ENCODE measurements at places on chromosomes 13 and 19.

DNA sequence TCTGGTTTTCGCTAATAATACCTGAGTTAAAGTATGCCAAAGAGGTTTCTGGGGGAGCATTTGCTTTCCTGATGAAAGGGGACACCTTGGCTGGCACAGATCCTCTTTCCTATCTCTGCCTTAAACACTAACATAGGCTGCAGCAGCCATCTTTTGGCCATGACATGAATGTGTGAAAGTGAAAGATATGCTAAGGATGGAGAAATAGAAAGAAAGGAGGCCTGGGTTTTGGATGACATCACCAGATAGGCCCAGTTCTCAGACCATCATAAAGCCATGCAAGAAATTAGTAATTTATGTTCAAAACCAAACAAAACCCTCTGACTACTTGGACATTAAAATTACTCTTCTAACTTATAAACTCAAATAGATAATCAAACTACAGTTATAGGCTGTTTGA lies 279.7 kb downstream of the COG6 start:
- DNase-seq = no peak

- no peak for DNase-seq
Measured at GRCh38 chr13:98254513-98254912, 77.4 kb upstream of the RNF113B start.

DNA sequence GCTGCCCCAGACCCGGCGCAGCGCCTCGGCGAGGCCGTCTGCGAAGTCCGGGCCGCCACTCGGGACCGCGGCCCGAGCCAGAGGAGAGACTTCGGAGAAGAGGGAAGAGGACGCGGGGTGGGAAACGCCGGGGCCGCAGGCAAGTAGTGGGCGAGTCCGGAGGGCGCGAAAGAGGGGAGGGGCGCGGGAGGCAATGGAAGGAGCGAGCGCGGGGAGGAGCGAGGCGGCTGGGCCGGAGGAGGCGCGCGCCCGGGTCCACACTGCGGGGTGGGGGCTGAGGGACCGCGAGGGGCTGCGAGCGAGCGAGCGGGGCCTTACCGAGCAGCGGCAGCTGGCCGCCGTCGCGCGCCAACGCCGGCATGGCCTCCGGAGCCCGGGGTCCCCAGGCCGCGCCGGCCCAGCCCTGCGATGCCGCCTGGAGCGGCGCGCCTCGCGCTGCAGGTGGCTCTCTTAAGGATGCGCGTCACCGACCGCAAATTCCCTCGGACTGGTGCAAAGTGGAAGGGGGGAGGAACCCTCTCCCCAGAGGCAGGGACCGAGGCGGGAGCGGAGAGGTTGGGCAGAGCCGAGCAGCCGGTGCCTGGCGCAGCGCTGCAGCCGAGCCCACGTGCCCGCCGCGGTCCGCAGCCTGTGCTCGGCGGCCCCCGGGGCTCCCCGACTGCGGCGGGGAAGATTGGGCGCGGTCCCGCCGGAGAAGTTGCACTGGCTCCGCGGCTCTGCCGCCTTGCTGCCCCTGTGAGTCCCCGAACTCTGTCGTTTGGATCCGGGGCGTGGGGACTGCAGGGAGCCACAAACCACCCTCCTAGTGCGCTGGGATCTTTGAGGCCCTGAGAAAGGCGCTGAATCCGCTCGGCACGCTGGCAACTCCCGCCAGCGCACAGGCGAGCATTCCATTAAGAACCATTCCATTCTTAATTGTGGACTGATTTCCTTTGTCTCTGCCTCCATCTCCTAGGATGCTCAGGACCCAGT lies at the start of gene FLT3:
TSS of gene FLT3 (minus strand) at position 427 of the 972 bp plus-strand sequence. CDS start at position 361, 66 bp downstream.
- DNase-seq = peak; percentile 13

DNA sequence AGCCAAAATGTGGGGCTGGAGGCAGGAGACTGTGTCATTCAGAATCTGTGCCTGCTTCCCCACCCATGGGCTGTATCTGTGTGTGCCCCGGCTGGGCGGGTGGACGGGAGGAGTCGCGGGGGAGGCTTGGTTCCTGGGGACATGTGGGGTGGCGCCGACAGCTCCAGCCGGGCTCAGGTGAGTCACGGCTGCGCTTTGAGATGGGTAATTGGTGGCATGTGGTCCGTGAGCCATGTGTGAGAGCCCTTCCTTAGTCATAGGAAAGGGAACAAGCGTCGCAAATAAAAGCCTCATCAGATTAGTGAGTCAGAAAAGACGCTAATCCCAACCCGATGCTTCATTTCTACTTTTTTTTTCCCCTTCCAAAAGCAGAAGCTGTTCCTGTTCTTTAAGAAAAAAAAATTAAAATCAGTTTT lies 118.6 kb upstream of the ZNF536 start:
- DNase-seq = no peak

- DNase-seq = no peak
Measured at GRCh38 chr19:47215581-47215980, 15.4 kb downstream of the BBC3 start.

DNA sequence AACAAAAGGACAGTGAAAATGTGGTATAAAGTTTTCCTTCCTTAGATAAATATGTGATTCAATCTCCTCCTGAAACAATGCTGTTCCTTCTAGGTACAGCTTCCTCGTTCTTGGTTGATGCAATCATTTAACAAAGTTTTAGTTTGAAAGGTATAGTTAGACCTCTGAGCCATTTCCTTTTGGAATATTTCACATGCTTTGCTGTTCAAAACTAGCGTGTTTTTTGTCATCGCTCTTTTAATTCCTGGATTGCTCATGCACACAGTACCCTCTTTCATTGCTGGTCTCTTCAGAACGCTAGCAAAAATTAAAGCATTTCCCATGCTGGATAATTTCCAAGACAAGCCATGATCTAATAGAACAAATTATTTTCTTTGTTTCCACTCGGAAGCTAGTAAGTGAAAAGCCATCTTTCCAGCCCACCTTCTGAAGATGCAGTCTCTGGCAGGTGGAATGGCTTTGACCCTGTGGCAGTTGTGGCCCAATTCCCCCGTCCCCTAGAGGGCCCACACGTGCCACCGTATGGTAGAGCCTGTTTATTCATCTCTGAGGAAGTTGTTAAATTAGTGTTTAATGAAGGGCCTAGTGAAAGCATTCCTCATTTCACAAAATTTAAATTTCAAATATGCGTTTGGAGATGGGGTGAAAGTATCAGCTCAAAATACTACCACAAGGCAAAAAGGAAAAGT lies 1040.6 kb upstream of the SLC10A2 start:
- no peak for DNase-seq

DNA sequence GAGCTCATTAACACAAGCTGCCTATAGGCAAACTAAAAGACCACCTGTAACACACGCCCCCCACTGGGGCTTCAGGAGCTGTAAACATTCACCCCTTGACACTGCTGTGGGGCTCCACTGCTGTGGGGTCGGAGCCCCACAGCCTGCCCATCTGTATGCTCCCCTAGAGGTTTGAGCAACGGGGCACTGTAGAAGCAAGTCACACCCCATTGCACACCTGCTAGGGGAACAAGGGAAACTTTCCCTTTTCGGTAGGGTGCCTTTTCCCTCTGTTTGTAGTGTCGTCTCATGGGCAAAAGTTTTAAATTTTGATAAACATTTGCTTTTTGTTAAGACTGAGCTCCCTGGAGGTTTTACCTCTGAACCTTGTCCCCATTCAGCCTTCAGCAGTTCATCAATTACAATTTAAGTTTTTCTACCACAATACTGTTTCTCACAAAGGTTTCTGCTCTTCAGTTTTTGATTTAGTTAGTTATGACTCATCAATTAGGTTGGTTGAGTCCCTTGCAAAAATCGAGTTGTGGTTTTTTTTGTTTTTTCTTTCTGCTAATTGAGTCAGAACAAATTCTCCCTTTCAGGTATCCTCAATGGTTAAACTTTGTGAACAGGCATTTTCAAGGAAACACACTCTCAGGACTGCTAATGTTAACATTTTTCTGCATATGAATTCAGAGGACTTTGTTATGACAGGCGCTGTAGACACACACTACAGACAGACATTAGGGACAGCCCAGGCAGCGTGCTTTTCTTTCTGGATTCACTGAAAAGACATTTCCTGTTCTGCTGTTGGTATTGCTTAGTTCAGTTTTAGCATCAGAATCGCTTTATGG lies 35.1 kb downstream of the ZNF433 start:
- DNase-seq = no peak

DNA sequence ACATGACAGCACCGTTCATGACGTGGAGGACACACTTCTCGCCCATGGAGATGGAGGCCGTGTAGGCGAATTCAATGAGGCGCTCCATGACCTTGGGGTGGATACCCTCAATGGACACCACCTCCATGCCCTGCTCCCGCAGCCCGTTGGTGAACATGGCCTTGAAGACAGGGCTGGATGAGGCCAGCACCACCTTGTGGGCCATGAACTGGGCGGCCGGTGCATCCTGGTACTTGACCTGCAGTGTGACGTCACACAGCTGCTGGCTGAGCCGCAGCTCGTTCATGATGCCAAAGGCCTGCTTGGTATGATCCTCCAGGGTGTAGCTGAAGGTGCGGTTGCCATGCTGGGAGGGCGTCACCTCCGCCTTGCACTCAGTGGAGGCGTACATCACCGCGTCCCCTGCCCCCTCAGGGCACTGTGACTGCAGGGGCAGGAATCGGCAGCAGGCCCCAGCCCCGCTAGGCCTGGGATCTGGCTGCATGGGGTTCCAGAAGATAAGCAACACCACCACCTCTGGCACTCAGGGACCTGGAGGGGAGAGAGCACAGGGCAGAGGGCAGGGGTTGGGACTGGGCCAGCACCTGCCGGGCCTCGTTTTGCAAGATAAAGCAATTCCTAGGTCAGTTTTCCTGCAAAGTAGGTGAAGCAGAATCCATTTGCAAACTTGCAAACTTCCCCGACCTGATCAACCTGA lies 3.5 kb downstream of the KEAP1 start:
- no peak for DNase-seq

DNA sequence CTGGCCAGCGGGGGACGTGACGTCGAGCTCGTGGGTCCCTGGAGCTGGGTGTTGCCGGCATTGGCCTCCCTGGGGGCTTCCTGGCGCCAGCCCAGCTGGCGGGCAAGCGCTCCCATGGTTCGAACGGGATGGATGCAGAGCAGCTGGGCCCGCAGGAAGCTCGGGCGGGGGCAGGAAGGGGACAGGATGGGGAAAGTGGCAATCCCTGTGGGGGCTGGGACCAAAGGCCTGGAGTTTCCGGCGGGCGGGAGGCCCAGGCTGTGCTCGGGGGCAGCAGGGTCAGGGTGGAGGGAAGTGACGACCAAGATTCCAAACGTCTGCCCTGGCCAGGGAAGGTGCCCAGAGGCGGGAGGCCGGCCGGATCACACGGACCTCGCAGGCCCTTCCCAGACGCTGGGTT lies 19.3 kb downstream of the PALM start:
- DNase-seq = no peak

GRCh38 chr13:111513766-111514609 lies 193.5 kb downstream of the TEX29 start:
- no peak for DNase-seq

DNA sequence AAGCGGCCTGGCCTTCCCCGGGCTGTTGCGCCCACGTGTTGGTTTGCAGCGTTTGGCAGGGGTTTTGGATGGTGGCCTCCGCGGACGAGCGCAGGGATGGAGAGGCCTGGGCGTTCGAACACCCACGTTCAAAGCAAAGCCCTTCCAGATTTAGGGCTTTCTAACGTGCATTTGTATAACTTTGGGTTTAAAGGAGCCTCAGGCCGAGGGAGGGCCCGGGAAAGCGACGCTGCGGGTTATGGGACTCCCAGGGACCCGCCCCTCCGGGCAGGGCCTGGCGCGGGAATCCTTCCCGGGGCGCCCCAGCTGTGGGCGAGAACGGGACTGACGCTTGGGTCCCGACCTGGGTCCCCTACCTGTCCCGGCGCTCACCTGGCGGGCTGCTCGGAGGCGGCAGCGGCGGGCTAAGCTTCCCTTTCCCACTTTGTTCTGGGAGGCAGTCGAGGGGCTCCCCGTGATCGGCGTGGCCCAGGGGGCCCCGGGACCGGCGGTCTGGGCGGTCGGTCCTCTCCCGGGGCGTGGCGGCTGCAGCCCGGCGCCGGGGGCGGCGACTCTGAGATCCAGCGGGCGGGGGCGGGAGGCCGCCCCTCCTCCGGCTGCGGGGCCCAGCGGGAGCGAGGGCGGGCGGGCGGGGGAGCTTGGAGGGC lies at the start of gene FBXO17:
TSS of gene FBXO17 (minus strand) at position 529 of the 647 bp plus-strand sequence. CDS start 25,423 bp downstream, outside the sequence.
- DNase-seq = peak; percentile 92

- DNase-seq = no peak
Measured at GRCh38 chr19:37507167-37507464, 377 bp downstream of the ZNF793 start.

DNA sequence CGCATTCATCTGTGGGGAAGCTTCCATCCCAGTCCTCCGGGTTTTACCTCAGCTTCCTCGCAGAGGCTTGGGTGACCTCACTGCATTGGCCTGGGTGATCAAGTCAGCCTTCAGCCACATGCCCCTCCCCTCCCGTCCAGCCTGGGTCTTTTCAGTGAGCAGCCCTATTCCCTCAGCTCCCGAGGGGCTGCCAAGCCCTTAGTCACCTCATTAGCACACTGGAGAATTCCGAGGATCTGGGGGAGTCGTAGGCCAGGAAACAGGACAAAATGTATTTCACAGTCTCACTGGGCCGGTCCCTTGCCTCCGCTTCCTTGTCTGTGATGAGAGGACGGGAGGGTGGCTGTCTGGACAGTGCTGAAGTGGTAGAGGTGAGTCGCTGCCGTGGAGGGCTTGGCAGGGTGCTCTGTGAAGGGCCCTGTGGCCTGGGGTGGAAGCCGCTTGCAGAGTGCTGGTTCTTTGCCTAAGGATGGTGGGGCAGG lies 19.9 kb downstream of the KDM4B start:
- DNase-seq = no peak

GRCh38 chr13:39020853-39021462 lies 16.9 kb downstream of the PROSER1 start:
- DNase-seq = no peak

- no peak for DNase-seq
Measured at GRCh38 chr13:112968910-112969691, at the start of gene MCF2L. MCF2L (plus strand) TSS chr13:112969214; CDS start chr13:112969380, 166 bp downstream.

- peak; percentile 75 for DNase-seq
Measured at GRCh38 chr13:26495750-26496149, 61.7 kb upstream of the WASF3 start.

- no peak for DNase-seq
Measured at GRCh38 chr13:112715210-112715609, 25.4 kb downstream of the ATP11A start.

DNA sequence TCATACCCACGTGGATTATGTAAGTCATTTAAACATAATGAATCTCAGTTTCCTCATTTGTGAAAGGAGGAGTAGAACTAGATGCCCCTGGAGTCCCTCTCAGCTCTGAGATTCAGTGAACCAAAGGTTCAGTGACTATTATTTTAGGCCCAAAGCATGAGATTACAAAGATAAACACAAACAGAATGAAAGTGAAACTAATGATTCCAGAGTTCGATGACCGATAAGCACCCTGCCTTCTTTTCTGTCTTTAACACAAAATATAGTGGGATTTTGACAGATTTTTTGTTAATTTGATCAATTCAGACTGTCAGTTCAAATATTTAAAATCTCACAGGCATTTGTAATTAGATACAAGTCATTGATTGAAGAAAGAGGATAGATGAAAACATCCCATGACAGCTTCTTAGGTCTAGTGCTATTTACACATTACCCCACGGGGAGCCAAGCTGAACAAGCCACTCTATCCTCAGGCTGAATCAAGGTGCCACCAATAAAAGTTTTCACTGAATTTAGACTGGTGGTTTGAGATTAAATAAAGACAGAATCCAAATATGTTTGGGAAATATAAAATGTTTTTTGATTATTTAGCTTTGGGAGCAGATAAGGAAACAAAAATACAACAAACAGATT lies 64.6 kb upstream of the RAP2A start:
- no peak for DNase-seq

- DNase-seq = no peak
Measured at GRCh38 chr19:35309481-35310279, 17.7 kb downstream of the MAG start.

- DNase-seq = no peak
Measured at GRCh38 chr13:32310134-32310706, 4.9 kb downstream of the ZAR1L start.

- DNase-seq = peak; percentile 99
Measured at GRCh38 chr19:11346104-11346940, at the start of the genes CCDC159 and TMEM205. CCDC159 (plus strand) TSS chr19:11346519; CDS start chr19:11346607, 88 bp downstream. TMEM205 (minus strand) TSS chr19:11346268; CDS start chr19:11345619, 649 bp downstream.

GRCh38 chr13:40961214-40961613 lies 57.9 kb downstream of the ELF1 start:
- no peak for DNase-seq
